Stimulated activated naive CD4-positive, alpha-beta T cell treated with Interleukin-2 at 50 U/mL for 16 hours (primary cell): ENCODE measurements at places on chromosomes 6 and 20.

DNA sequence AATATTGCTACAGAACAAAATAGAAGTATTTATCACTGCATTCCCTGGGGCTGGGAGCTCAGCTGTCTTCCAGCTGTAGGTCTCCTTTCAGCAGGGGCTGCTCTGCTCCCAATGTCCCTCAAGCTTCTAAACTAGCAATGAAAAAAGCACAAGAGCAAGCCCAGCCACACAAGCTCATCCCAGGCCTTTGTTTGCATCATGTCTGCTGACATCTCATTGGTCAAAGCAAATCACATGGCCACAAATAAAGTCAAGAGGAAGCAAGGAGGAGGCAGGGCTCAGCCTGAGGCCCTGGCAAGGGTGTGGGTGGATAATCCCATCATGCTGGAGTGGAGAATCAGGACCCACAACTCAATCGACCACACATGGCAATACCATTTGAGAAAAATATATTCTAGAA lies 2.2 kb upstream of the BFSP1 start:
- DNase-seq, result no peak

DNA sequence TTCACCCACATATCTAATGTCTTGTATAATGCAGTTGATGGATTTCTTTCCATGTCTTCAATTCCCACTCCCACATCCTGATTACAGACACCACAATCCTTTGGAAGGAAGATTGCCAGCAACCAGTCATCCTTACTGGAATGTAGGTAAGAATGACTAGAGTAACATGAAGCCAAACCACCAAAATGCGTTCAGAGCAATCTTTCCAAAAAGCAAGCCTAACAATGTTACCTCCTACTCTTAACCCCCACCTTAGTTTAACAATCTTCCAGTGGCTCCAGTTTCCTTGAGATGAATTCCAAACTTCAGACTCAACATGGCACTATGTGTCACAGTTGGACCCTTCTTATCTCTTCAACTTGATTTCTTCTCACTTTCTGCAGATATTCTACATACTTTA lies 685.6 kb downstream of the DOK5 start:
- DNase-seq, result no peak

- DNase-seq, result no peak
Measured at GRCh38 chr6:21151119-21151518, 442.4 kb upstream of the SOX4 start.

- no peak for DNase-seq
Measured at GRCh38 chr6:133553652-133554051, 312.5 kb downstream of the EYA4 start.

- no peak for DNase-seq
Measured at GRCh38 chr6:109051301-109052017, 43.2 kb downstream of the SESN1 start.

DNA sequence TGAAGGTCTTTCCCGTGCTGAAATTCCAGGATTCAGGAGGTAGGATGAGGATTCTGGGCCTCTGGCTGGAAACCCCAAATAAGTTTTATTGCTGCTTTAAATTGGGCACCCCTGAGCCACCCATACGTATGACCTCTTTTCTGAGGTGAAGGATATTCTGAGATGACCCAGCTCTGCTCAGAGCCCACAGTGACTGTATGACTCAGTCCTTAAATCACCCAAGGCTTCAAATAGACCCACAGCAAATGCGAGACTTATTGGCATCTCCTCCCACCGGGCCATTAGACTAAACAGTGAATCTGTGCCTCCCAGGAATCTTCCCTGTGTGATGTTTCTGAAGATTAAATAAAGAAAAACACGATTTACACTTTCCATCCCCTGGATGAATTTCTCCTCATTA lies 9.5 kb downstream of the SIRPG start:
- DNase-seq, result no peak

DNA sequence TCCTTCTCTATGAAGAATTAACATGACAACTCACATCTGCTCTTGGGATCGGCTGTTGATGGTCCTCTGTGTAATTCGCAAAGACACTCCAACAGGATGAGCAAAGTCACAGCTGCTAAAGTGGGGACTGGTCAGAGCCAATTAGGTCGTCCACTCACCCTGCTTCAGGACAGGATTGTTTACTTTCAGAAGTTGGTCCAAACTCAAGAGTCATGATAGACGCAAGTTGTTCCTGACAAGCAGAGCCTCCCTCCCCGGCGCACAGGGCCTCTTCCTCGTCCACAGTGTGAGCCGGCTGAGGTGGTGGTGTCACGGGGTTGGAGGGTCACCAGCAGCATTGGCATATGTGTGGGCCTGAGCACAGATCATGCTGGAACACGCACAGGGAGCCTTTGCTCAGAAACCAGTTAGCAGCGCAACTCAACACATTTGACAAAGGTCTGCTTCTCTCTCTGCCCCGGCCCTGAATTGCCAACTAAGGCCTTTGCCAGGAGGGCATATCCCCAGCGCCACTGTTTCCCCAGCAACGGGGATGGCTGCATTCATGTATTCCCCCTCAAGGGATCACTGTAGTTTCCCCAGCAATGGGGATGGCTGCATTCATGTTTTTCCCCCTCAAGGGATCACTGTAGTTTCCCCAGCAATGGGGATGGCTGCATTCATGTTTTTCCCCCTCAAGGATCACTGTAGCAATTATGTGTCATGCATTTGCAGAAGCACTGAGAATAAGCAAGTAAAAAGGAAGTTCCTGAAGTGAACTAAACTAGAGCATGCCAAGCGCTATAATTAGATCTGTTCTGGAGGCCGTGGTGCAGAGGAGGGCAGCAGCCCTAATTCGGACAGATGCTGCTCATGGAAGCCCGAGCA lies 111.7 kb downstream of the THBS2 start:
- DNase-seq, result no peak

GRCh38 chr20:32792316-32792715 lies 27.4 kb upstream of the MAPRE1 start:
- DNase-seq, result no peak

GRCh38 chr6:4314201-4314707 lies 178.9 kb upstream of the ECI2 start:
- DNase-seq, result no peak

- no peak for DNase-seq
Measured at GRCh38 chr20:48025661-48026060, 240.4 kb upstream of the SULF2 start.

GRCh38 chr6:131931063-131931750 lies 20.0 kb downstream of the CCN2 start:
- no peak for DNase-seq

DNA sequence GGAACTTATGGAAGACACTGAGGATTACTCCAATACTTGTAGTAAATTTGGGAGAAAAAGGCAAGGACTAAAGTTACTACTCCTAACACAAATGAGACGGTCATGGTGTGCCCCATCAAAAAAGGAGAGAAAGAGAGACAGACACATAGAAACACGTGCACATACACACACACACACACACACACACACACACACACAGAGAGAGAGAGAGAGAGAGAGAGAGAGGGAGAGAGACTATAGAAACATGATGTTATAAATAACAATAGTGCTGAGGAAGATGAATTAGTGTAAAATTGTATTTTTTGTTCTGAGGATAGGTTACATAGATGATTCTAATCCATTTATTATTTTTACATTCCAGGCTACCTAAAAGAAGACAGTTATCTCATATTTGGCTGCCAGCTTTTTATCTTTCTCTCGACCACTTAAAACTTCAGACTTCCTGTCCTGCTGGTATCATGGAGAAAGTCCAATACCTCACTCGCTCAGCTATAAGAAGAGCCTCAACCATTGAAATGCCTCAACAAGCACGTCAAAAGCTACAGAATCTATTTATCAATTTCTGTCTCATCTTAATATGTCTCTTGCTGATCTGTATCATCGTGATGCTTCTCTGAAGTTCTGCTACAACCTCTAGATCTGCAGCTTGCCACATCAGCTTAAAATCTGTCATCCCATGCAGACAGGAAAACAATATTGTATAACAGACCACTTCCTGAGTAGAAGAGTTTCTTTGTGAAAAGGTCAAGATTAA lies 10.5 kb downstream of the PLN start:
- no peak for DNase-seq

GRCh38 chr6:30981942-30982772 lies 1.4 kb upstream of the MUC21 start:
- DNase-seq, result no peak

- DNase-seq, result peak; percentile 25
Measured at GRCh38 chr6:26607434-26608230, 10.9 kb downstream of the ABT1 start.

DNA sequence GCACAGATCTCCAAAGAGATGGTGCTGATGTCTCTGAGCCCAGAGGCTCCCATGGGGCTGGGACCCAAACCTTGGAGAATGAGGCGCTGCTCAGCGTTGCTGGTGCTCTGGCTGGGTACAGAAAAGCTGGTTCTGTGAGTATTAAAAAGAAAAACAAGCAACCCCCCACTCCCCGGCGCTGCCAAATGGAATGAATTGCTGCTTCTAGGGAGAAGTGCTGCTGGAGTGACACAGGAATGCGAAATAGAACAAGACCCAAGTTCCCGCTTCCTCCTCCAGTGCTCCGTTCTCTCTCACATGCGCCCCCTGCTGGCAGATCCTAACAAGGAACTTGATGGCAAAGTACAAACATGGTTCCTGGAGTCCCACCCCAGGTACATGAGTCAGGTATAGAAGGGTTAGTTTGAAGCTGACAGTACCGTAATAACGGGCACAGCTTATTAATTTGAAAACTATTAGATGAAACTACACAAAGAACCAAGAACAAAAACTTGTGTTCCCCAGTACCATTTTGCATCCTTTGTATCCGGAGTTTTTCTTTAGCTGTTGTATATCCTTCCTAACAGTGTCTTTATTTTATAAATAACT lies 2.1 kb upstream of the DDX27 start:
- DNase-seq, result peak; percentile 90

DNA sequence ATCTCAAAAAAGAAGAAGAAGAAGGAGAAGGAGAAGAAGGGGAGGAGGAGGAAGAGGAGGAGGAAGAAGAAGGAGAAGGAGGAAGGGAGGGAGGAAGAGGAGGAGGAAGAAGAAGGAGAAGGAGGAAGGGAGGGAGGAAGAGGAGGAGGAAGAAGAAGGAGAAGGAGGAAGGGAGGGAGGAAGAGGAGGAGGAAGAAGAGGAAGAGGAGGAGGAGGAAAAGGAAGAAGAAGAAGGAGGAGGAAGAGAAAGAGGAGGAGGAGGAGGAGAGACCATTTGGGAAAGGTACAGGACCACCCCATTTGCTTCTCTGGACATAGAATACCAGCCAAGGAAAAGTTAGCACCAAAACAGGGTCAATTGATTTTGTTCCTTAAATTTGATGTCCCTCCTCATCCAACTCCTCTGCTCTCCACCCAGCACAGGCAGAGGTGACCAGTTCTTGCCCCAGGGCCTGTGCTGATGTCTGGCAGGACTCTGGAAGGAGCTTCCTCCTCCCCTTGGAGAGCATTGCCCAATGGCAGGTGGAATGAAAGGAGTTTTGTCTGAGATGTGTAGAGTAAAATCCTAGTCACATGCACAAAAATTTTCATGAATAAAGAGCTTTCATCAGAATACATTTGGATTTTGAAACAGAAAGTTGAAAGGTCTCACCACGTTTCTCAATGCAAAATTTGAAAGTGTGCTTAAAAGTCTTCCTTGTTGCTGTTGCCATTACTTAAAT lies 182.9 kb downstream of the LY86 start:
- DNase-seq, result no peak

DNA sequence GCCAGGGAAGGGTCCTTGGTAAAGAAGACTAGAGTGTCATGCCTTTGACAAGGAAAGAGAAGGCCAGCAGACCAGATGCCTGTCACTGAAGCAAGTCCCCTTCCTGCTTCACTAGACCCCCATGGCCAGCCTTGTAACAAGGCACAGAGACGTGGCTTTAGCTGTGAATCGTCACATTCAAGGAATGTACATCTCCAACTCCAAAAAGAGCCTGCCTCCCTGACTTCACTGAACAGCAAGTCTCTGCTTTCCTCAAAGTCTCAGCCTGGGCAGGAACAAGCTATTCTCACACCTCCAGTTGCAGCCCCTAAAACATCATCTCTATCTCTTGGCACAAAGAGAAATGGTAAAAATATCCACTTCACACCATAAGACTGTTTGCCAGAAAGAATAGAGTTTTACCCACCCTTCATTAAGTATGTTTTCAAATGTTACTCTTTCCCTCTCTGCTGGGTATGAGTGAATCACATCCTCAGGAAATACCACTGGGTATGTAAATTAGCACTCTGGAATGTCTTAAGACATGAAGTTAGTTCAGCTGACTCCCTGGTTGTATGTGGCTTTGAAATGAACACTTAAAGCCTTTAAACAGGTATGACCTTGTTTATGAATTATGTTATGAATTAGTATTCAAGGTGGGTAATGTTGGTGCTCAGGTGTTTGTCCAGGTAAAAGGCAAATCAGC lies 46.4 kb upstream of the NT5E start:
- no peak for DNase-seq

DNA sequence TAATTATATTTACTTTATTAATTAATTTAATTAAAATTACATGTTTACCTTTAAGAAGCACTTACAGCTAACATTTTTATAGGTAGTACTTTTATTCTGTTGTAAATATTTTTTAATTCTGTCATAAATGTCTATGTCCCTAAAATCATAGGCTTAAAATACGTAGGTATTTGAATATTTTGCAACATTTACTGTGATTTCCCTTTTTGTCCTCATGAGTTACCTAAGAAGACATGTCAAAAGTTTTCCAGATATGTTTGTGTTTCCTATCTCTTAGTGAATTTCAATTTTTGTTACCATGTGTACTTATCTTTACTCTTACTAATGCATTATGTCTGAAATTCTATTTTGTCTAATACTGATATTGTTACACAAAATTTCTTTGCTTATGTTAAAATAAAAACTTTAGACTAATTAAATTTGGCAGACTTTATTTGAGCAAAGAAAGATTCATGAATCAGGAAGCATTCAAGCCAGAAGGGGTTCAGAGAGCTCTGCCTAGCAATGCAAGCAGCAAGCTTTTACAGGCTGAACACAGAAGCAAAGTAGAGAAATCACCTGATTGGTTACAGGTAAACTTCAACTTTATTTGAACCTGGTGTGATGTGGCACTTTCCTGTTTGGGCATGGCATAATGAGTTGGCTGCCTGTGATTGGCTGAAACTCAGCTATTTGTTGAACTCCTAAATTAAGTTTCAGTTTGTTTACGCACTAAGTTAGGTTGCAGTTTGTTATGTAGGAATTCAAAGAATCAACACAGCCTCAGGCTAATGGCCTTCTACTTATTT lies 123.2 kb upstream of the TMEM170B start:
- peak; percentile 36 for DNase-seq

DNA sequence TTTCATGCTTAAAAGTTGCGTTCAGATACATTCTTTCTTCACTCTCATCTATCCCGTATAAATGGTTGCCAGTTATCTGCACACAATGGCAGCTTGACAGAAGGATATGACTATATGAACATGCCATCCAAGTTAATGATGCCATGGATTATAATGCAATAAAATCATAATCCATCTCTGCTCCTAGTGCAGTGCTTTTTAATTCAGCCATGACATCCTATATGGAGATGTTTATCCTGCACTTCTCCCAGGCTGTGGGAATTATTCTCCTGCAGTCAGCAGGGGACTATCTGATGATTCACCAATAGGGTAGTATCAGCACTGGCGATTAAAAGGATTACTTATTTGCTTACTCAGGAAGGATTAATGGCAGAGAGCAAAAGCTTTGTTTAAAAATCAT lies 273.8 kb downstream of the SAMD5 start:
- no peak for DNase-seq
